ENCODE measurements at places on chromosomes 12 and 14. TPM values are rescaled to one million over a fixed set of nuclear protein-coding genes. Genes with fewer than 3 reads are reported as not detected.

Gene ALDH2
- total RNA-seq = 307 TPM

GRCh38 chr12:80353254-80353653 lies 90.8 kb upstream of the PTPRQ start:
- DNase-seq = no peak

Gene CD4
- total RNA-seq = 14.6 TPM

- DNase-seq = no peak
Measured at GRCh38 chr12:103768467-103769123, 72.4 kb downstream of the NT5DC3 start.

- no peak for DNase-seq
Measured at GRCh38 chr14:55329999-55330710, 58.9 kb downstream of the FBXO34 start.

- no peak for DNase-seq
Measured at GRCh38 chr14:58774531-58774930, 136.8 kb downstream of the DACT1 start.

Gene TCL1B
- not detected for total RNA-seq

DNA sequence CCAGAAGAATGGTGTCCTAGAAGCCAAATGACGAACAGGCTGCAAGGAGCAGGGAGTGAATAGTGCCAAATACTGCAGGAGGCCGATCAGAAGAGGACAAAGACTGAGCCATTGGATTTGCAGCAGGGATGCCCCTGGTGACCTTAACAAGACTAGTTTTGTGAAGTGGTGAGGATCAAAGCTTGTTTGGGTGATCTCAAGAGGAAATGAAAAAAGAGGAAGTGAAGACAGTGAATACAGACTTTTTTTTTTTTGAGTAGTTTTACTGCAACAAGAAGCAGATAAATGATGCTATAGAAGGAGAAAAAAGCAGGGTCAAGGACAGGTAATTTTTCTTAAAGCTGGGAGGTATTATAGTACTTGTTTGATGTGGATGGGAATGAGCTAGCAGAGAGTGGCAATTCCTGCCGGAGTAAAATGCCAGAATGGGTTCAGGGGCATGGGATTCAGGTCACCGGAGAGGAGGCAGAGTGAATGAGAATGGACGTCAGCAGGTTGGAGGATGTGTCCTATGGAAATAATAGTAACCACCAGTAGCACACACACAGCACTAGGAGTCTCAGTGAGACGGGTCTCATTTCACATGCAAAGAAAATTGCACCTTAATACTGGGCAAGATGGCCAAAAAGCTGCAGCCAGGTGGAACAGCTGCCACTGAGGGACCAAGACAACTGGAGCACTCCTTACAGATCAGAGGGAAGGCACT lies 345.8 kb upstream of the CCDC196 start:
- DNase-seq = no peak

Gene TOMM20L
- total RNA-seq = not detected

All from right cardiac atrium (tissue), 5 donors.